Left ventricle myocardium inferior (tissue), 1 donor: ENCODE measurements at places on chromosomes 3 and 15. TPM values are rescaled to one million over a fixed set of nuclear protein-coding genes. Genes with fewer than 3 reads are reported as not detected.

DNA sequence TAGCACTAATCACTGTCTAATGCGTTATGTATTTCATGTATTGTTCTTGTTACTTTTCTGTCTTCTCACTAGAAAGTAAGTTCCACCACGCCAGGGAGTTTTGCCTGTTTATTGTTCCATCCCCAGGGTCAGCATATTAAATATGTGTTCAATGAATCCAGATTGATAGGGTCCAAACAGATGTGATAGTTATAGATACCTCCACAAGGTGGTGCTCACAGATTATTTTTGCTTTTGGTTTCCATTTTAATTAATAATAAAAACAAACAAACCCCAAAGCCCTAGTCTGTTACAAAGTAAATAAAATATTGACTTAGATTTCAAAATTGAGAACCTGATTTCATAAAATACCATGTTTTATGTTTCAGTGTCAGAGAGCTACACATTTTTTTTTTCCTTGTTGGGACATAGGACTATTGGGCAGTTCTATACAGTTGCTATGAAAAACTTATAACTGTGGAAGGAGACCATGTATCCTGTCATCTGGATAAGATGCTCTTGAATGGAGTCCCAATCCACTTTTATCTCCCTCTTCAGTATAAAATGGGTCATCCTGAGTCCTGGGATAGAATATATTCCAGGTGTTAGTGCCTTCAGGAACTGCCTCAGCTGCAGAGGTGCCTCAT, 12.4 kb downstream of the OTOL1 start:
- DNase-seq: no peak

DNA sequence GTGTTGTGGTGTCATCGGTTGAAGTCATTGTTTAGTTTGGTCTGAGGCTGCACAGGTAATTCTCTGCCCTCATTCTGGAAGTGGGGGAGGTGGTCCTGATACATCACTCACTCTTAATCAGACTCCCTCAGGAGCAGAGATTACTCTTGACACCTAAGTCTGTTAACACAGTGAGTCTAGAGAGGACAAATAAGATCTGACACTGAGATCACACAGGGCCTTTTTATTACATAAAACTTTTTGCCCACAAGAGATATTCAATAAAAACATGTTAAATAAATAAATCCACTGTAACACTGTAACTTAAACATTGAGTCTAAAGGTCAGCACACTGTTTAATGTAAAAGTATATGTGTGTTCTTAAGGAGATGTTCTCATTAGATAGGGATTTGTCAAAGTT, 57.1 kb upstream of the MBNL1 start:
- DNase-seq: no peak

Gene PLCB2
- 8.5 TPM for total RNA-seq

Gene RNU5B-1
- total RNA-seq: 40.3 TPM
